Left renal cortex interstitium (tissue), 4 donors: ENCODE measurements at places on chromosomes 11 and 22.
A peak's percentile ranks its signal among the peaks of the same experiment; 100 is the strongest.

GRCh38 chr11:63670433-63671321, 499 bp downstream of the ATL3 start:
- DNase-seq, result no peak

DNA sequence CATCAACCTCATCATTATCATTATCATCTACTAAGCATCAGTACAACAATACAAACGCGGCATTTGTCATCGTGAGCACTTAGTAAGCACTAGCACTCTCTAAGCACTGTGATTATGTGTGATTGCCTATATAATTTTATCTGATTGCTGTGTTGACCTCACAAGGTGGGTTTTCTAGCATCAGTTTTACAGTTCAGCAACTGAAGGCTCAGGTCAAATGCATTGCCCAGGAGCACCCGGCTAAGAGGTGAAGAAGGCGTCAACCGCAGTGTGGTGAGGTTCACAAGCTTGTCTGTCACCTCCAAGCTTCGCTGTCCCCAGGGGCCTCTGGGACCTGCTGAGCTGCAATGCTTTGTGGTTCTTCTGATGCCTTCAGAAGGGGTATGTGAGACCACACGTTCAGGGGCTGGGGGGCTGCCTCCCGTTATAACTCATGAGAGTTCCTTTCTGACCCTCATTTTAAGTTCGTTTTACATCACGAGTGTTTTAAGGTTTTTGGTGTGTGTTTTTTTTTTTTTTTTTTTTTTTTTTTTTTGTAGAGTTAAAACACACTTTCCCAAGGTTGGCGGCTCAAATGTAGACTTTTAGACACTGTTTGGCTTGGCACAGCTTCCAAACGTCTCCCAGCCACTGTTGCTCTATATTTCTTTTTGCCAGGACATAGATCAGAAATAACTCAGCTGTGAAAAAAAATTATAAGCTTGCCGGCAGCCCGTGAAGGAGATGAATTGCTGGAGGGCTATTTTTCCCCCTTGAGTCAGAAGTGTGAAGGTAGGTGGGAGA, 33.8 kb upstream of the SCUBE1 start:
- DNase-seq, result no peak

GRCh38 chr11:8593935-8594909, at the start of gene STK33:
STK33 (minus strand) TSS chr11:8594228; CDS start chr11:8474905, 119,323 bp downstream.
- DNase-seq, result peak; percentile 32

- DNase-seq, result no peak
These were observed 2.1 kb downstream of the TMEM25 start for GRCh38 chr11:118532852-118533768.

DNA sequence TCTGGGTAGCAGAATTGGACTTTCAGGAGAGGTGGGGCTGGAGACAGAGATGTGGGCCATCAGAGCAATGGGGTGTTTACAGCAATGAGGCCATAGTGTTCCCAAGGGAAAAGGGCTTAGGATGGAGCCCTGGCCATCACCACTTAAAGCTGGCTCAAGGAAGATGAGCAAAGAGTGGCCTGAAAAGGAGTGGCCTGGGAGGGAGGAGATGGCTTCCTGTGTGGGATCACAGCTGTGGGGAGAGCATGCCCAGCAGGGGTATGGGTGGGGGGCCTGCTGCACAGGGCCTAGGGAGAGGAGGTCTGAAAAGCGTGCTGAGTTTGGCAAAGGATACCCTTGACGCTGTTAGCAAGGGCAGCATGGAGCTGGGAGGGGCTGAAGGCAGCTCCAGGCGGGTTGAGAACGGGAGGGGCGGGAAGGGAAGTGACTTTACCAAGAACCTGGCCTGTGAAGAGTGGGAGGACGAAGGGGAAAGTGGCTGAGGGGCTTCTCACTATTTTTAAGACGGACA, 13.9 kb downstream of the LRRC32 start:
- no peak for DNase-seq

DNA sequence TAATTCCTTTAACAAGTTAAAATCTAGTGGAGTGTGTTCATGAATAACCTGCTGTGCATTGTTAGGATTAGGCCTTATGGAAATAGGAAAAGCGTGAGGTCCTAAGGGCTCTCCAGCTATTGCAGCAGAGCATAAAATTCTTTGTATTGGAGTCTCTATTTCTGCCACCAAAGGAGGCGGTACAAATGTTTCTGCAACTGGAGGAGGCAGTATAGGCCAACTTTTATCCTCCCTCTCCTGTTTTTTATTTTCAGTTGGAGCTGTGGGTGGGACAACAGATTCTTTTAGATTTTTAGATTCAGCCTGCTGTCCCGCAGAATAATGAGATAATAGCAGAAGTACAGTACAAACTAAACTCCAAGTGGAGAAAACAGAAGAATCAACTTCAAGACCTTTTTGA, 26.2 kb downstream of the OR10A6 start:
- no peak for DNase-seq
